Stimulated activated CD4-positive, alpha-beta T cell treated with anti-CD3 and anti-CD28 coated beads, Interleukin-1b, Interleukin-23, amount 100 ng/mL, for 4 hours (primary cell): ENCODE measurements at places on chromosomes 13 and 19.

- DNase-seq = no peak
Measured at GRCh38 chr13:82654861-82655855, 1227.1 kb downstream of the SLITRK1 start.

DNA sequence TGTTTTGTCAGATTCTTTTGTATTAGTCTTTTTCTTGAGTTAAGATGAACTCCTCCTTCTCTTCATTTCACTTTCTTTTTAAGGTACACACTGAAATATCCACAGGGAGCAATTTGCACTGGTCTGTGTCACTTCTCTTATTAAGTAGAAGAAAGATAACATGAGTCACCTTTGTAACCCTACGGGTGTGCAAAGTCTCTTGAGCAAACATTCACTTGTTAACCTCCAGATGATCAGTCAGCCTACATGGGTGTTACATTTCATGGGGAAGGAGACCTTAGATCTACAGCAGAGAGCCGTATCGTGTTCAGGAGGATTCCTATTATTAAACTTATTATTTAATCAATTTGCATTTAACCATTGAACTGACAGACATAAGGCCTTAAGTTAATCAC, 5.1 kb downstream of the ZNF507 start:
- no peak for DNase-seq

GRCh38 chr19:31214086-31214485, 135.2 kb downstream of the TSHZ3 start:
- peak; percentile 65 for DNase-seq

DNA sequence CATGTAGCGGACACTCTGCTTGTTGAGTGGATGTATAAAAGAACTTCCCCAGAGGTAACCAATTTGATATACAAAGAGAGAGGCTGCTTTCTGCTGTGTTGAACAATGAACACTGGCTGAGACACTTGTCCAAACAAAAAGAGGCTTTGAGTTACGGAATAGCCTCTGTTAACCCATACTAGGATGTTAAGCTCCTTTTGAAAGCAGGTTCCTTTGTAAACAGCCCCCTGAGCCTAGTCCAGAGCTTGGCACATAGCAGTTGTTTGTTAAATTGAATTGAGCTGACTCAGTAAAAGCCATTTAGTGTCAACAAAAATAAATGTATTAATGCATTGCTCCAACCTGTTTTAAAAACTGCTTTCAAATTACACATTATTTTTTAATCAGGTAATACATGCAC, 200.1 kb downstream of the MZT1 start:
- no peak for DNase-seq

DNA sequence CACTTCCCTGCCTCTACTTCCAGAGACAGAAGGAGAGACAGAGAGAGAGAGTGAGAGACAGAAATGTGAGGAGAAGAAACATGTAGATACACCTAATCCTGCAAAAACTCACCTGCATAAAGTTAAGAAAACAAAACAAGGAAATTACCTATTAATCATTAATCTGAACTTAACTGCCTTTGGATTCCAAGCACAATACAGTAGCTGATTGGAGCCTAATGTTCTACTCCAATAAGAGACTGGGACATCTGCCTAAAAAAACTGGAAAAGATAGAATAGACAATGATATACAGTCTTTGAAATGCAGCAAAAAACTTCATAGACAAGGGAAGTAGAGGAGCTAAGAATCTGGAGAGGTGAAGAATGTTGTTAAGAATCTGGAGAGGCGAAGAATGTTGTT, 910.2 kb upstream of the SLC10A2 start:
- no peak for DNase-seq

GRCh38 chr19:54256250-54257115, 590 bp downstream of the LILRB5 start:
- no peak for DNase-seq

GRCh38 chr13:98293570-98294142, 116.6 kb upstream of the RNF113B start:
- DNase-seq = no peak
